ENCODE measurements at places on chromosomes 7 and 10.

DNA sequence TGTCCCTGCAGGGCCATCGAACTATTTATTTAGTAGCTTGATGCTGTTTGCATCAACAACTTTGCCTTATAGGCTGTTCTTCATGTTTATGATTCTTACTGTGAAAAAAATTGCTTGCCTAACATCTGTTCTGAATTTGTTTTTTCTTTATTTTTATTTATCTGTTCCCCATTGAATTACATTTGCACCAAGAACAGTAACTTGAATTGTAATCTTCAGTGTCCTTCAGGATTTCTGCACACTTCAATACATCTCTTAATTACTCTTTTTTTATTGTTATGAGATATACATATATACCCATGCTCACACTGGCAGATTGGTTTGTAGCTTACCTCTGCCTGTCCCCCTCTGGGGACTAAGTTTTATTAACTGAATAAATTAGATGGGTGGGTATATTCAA lies 64.4 kb downstream of the TBXAS1 start:
- no peak for DNase-seq

DNA sequence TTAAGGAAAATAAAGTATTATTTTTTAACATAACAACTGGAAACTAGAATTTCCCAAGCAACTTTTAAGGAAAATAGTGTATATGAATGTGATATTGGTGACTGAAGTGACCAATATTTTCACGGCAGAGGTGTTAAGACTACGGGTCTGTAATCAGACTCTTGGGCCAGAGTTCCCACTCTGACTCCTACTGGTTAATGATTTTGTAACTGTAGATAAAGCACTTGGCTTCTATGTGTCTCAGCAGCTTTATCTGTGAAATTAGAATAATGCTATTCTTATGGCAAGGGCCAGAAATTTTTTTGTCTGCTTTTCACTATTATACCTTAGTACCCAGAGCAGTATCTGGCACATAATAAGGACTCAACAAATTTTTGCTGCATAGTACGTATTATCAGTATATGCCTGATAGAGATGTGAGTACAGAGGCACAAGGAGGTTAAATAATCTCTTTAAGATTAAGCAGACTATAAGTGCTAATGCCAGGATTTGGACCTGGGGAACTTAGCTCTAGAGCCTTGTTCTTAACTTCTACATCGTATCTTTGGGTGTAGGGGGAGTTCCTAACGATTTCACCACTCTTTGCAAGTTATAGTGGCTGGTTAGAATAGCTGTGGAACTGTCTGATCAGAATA lies 186.1 kb upstream of the SLC26A5 start:
- no peak for DNase-seq

DNA sequence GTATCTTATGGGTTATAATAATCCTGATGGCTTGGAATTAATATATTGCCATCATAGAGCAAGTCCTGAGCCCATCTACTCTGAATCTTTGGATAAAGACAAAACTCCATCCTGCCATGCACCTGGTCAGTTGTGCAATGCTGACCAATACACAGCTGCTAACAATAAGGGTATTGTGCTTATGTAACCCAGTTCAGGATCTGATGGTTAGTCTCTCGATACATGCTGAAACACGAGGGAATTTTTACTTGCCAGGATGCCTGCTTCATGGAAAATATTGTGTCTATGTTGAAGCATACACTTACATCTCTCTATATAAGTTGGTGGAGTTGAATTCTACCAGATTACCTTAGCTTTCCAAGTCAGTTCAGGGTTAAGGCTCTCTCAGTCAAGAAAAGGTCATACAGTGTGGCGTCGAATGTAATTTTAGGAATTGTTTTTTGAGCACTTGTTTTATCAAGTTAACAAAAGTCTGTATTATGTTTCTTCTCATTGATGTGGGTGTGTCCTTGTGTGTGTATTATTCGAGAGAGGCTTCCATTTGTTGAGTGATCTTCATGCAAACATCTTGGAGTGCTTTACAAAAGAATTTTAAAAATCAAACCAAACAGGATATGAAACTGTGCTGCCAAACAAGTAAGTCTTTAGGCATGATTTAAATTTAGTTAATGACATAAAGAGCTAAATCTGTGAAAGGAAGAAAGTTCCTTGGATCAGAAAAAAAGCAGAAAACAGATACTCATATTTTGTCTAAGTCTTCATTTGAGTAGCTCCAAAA lies 449.1 kb downstream of the SUGCT start:
- no peak for DNase-seq

GRCh38 chr7:29763266-29763665 lies 43.0 kb upstream of the WIPF3 start:
- DNase-seq = no peak

GRCh38 chr7:13946181-13946580 lies 43.3 kb downstream of the ETV1 start:
- DNase-seq = no peak

DNA sequence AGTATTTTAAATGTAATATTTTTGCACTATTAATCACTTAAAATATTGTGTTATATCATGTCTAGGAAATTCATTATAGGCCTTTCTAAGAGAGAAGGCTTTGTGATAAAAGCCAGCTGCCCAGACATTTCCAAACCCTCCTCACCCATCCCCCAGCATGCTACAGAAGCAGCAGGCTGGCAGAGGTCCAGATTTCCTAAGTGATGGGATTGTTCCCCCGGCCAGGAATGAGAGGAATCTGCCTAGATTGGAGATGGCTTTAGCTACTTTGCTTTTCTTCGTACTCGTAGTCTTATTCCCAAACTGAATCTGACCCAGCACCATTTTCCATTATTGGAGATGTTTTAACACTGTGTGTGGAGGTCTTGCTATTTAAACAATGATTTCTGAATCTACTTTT lies 29.4 kb downstream of the CDK14 start:
- no peak for DNase-seq

- no peak for DNase-seq
Measured at GRCh38 chr10:70551466-70551865, 51.1 kb downstream of the PRF1 start.

Measured in memory B cell (primary cell).